SW480 (cell line): ENCODE measurements at places on chromosomes 1 and 21.
A peak's percentile ranks its signal among the peaks of the same experiment; 100 is the strongest.

DNA sequence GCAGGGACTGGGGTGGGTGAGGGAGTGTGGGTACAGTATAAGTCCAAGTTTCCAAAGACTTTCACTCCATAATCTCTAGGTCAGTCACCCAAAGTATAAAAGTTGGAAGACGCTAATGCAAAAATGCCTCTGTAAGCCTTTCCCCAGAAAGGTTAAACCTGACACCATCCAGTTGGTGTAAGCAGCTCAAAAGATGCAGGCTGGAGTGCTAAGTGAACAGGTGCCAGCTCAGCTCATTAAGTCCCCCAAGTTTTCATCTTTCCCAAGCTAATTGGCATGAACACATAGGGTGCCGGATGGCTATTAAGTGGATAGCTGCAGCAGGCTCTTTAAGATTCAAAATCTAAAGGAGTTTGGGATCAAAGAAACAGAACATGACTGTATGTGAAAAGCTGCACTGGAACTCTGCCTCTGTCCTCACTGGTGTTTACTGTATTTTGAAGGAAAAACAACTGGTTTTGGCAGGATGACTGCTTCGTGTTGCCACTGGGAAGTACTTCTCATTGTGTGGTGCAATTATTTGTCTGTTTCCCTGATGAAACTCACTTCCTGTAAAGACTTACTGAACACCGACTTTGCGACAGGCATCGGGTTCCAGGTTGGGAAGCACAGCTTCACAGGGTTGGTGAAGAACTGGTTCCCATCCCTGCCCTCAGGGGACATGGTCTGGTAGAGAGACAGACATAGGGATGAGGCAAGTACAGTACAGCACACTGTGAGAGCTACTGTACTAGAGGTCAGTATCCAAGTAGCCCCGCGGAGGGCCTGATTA is 152.7 kb downstream of the DAB1 start:
- no peak for DNase-seq

DNA sequence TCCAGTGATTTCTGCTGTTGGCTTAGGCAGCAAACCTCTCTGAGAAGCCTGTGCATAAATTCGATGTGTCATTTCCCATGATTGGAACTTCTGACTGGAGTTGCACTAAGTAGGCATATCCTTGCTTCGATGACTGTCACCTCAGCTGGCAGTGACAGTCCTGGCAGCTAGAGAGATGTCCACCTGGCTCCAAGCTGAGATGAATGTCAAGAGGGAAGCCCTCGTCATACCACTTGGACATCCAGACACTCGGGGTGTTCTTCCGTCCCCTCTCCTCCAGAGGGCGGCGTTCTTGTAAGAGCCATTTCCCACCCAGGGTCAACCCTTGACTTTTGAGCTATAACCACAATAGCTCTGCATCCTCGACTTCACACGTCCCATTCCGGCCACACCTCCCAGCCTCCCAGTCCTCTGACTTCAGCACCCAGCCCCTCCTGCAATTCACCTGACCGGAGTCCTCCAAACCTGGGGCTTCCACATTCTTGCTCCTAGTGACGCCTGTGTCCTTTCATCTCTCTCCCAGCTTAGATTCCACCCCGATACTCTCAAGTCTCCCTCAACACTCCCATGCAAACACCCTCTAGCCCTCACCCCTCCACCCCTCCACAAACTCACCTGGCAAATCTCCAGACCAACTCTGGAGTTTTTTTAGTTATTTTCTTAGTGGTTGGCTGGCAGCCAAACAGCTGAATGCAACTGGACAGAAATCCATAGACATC is 17.3 kb downstream of the CA6 start:
- peak; percentile 89 for DNase-seq

DNA sequence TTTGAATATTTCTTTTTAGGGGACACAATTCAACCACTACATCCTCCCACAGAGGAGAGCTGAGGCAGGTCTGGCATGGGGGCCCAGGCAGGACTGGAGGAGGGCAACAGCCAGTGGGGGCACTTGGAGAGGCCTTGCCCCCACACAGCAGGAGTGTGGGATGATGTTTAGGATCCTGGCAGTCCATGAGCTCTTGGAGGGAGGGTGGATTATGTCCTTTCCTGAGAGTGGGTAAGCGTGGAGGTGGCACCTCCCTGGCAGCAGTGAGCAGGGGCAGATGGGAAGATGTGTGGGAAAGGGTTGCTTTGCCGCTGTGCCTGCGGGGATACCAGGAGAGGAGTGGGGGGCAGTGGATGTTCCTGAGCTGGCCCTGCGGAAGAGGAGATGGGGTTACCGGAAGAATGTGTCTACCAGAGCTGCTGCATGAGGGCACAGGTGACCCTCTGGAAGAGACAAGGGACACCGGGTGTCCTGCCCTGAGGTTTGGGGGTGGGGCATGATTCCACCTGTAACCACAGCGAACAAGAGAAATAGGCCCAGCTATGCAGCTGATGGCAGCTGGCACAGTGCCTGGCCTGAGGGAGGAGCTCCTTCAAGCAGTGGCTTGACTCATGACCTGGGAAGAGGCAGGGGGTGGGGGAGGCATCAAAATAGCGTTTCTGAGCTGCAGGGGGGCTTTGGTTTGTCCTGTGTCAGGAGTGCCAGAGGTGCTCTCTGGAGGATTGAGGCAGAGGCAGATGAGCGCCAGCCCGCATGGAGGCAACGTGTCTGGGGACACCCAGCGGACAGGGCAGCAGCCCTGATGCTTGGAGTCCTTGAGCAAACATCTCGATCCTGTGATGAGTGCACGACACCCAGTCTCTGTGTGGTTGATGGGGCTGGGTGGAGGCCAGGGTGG is 123.9 kb upstream of the TMPRSS2 start:
- DNase-seq = peak; percentile 84

DNA sequence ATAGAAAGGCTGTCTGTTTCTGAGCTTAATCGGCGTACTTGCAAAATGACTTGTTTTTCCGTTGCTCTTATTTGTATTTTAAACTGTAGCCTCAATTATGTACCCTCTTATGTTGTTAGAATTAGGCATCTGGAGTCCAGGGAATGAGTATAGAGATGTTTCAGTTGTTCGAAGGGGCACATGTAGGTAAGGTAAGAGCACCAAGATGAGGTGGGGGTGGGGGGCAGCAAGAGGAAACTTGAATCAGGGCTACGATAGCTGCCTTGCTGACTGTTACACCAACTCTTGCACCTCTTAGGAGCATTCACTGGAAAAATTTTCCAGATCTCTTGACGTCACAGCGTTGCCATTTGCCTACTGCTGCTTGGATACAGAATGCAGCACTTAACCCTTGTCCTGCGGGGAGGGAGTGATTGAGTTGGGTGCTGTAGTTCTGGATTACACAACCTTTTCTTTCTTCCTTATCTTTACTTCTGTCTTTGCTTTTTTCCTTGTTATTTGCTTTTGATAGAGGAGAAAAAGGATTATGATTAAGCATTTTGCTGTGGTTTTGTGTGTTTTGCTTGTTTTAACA is 3.2 kb downstream of the ATP1B1 start:
- DNase-seq = no peak

DNA sequence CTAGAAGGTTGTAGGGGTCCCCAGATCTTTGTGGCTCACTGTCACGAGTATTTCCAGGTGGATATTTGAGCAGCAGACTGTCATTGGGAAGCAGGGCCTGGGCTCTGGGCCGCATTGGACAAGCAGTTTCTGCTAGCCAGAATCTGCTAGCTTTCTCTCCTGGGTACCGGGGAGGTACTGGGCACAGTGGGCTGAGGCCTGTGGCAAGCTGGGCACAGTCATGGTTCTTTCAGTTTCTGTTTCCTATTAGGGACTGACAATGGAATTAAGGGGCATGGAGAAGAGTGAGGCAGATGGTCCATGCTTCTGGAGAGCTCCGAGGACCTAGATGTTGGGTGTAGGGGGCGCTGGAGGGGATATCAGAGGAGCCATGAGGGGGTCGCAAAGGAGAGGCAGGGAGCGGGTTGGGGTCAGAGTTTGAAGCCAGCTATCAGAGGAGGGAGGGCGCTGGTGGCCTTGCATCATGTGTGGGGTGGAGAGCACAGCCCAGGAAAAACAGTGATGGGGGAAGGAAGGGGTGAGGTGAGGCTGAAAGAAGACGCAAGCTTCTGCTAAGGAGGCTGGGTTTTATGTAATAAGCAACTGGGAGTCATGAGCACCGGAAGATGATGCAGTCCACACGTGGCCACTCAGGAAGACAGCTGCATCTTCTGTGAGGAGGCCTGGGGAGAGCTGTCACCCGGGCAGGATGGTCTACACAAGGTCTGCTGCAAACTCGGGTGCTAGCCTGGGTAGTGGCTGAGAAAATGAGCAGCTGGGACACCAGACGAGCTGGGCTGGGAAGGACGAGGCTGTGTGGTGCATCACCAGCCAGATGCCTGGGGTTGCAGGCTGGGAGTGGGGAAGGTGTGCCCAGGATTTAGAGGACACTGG is 72.7 kb downstream of the IER5 start:
- no peak for DNase-seq

DNA sequence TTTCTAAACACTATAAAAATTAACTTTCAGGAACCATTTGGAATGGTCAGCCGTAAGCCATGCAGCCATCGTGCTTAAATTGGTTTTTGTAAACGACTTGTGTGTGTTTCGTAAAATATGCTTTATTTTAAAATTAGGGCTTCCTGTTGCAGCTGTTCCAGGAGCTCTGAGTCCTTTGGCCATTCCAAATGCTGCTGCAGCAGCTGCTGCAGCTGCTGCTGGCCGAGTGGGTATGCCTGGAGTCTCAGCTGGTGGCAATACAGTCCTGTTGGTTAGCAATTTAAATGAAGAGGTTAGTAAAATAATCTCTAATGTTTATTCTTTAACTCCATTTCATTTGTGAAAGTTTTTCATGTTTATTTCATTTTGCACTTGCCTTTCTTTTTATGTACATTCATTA is 83.1 kb downstream of the PTBP2 start:
- no peak for DNase-seq

GRCh38 chr1:230058626-230059025 is 8.4 kb upstream of the GALNT2 start:
- DNase-seq = no peak

DNA sequence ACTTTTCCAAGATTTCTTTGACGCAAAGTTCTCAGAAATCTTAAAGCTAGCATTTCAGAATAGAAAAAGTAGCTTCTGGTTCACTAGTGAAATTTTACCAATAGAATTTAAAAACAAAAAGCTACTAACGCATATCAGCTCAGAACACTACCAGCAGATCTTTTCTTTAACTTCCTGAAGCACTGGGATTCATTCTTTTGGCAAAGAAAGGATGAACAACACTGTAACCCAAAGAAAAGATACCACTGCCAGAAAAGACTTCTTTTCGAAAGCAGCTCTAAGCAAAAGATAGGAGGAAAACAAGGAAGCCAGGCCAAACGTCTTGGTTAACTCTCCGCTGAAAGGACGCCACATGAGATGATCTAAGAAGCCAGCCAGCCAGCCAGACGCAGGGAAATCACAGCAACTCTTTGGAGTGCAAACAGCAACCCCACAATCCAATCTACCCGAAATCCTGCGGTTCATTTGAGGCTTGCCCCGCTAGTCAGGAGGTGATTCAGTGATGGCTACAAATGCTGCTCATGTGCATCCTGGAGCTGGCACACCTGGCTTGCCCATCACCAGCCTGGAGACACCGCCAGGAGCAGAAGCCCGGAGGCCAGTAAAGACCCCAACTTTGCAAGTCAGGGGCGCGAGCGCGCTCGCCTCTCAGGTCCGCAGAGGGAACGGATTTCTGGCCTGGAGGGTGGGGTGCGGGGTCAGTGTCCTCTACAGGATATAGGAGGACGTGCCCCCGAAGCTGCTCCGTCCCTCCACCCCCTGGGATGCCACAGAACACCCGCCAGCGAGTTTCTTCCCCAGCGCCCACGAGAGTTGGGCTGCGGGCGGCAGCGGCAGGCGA is 812 bp downstream of the NBPF1 start:
- peak; percentile 80 for DNase-seq

GRCh38 chr1:107262467-107263286 is 121.8 kb downstream of the NTNG1 start:
- peak; percentile 3 for DNase-seq

DNA sequence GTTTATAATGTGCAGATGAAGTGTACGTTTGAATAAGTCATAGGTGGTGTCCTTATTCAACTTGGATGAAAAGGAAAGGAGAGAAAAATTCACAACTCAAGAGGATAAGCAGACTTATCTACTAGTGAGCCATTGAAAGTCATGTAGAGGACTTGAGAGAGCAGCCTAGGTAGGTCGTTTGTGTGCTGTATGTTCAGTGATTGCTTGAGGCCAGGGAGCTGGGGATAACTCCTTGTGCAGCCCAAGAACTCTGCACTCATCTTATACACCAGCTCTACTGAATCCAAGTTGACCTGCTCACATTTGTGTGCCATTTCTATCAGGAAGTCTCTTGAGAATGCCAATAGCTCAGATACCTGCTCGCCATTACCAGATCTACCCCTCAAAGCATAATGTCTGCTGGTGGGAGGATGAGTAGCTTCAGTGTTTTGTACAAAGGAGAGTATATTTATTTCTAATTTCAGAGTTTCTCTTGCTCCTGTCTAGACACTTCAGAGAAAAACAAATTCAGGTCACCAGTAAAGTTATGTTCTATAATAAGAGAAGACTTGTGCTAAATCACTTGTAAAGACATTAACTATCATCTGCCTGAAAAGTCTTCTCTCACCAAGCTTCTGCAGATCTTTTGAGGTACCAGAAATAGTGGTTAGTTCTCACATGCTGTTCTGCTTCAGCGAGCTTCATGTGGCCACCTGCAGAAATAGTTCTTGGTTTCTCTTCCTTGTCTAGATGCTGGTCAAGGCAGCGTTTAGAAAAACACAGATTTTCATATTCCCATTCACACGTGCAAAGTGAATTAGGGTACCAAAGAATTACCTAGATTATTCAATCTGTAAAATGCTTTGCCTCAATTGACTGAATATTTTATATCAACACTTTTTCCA is 10.8 kb downstream of the S1PR1 start:
- no peak for DNase-seq

- no peak for DNase-seq
Observed at GRCh38 chr1:244207042-244207934, 156.2 kb downstream of the ZBTB18 start.

DNA sequence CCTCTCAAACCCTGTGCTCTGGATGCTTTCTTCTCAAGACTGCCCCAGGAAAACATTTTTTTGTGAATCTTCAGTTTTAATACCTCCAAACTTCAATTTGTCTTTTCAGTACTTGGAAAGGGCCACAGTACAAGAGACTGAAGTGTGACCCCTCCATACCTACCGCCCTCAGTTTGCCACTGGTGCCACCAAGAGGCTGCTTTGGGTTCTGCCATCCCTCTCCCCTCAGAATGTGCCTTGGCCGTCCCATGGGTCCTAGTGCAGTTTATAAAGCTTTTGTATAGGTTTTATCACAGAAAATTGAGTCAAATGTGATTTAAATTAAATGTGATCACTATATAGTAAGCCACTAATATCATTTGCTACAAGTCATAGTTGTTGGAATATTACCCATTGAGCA is 60.8 kb upstream of the PGD start:
- DNase-seq = peak; percentile 12
